ENCODE measurements at places on chromosomes 1 and 21.
A peak's percentile ranks its signal among the peaks of the same experiment; 100 is the strongest.

GRCh38 chr1:206135248-206135647 is 18.1 kb upstream of the AVPR1B start:
- no peak for DNase-seq

DNA sequence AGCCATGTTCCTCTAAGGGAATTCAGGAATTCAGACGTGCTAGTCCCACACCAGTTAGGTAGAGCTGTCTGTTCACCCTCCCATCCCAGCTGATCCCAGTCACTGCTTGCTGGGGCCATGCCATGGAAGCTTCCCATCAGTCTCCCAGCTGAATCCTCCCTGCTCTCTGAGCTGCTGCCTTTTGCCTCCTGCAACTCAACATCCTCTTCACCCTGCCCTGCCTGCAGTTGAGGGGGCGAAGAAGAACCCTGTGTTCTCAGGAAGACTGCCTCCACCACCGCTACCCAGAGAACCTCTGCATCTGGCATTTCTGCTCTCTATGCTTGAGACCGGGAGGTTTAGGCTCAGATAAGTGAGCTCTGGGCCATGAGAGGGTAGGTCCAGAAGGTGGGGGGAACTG is 16.2 kb downstream of the CDCA8 start:
- no peak for DNase-seq

DNA sequence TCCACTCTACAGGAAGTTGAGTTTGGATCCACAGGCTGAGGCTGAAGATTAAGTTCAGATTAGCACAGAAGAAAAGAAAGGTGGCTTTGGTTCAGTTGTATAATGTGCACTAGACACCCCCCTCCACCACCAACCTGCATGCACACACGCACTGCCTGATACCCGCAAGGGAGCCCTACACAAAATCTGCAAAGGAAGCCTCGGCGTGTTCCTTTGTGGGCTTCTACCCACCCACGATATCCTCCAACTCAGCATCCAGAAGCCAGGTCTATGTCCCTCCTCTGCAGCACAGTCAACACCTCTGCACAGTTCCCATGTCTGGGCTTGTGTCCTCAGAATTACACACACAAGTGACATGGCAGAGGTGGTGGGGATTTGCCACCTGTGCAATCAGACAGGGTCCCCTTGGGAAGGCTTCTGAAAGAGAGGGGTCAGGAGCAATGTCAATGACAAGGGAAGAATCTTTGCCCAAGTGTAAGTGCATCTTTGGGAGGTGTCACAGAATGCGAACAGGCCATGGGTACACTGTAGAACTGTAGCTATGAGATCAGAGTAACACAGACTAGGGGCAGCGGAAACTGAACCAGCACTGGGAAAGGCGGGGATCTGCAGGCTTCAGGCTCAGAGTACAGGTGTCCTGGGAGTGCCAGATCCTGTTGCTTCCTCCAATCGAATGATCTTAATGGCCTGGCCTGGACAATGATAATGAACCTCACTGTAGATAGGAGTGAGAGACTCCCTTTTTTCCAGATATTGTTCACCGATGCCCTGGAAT is 148.6 kb upstream of the ETV3 start:
- DNase-seq: no peak

DNA sequence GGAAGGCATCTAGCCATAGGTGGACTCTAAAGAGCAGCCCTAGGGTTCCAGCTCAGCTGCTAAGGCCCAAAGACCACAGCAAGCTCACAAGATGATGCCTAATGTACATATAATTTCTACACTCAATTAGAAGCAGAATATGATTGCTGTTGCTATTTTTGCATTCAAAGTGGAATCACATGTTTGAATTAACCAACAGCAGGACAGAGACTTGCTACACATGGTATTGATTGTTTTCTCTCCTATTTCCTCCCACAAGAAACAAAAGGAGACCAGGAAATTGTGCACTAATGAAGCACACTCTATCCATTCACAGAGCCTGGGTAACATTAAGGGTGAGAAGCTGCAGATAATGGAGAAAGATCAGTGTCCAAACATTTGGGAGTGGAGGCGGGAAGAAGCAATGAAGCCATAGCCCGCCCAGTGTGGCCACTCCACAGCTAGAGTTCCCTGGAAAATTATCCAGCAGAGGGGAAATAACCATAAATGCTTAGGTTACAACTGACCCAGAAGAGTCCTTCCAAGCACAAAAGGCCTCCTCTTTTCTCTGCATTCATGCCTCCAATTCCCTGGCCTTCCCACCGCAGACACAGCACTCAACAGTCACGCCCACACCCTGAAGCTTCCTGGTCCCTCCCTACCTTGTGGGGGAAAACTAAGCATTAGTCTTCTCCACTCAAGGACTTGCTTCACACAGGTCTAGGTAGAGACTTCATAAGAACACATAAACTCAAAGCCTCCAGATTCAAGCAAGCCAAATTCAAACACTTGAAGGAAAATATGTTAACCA is 7.5 kb downstream of the CNN3 start:
- DNase-seq: no peak

GRCh38 chr1:179351281-179351680 is 14.5 kb upstream of the AXDND1 start:
- no peak for DNase-seq

- DNase-seq: no peak
Observed at GRCh38 chr1:47919113-47919833, 77.9 kb downstream of the TRABD2B start.

DNA sequence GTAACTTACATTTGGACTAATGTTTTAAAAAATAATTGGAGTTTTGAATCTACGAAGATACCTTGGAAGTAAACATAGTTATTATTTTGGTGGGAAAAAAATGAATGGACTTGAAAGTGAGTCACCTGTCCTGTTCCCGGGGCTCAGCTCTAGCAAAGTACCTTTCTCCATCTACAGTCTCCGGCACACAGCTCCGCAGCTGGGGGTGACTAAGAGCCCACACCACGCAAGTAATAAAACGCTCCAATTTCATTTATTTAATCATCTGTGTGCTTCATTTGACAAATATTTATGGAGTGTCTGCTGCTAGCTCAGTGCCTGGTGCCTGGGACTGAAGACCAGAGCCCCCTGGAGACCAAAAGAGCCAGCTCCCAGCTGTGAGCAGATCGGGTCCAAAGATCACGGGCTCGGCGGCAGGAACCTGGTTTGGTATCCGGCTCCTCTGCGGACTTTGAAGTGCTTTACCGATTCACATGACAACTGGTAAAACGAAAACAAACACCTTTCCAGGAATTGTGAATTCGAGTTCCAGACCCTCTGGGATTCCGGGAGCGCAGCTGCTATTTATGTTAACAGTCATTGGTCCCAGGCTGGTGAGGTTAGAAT is 1.7 kb upstream of the RIPK4 start:
- DNase-seq: no peak

GRCh38 chr1:75836528-75837100 is 39.9 kb downstream of the MSH4 start:
- no peak for DNase-seq

- no peak for DNase-seq
Observed at GRCh38 chr1:111832521-111833155, 76.9 kb downstream of the DDX20 start.

GRCh38 chr1:229031061-229031460 is 239.8 kb upstream of the RAB4A start:
- no peak for DNase-seq

GRCh38 chr21:46188226-46189212 is 4.3 kb upstream of the SPATC1L start:
- DNase-seq: peak; percentile 25

DNA sequence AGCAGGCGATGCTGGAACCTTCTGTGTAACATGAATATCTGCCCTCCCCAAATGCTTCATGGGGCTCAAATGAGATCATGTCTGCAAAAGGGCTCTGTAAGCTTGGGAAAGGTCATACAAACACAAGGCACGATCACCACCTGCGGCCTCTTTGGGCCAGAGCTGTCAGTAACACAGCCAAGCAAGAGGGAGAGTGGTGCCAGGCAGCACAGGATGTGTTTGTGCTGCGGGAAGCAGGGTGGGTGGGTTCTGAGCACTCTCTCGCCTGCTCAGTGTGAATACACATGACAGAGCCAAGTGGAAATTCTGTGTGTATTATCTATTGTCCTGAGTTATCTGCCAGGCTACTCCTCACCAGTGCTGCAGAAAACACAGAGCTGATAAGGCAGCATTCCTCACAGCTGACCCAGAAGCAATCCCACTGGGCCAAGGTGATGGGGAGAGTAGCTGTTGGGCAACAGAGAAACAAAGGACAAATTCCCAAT is 101.2 kb downstream of the LAMC2 start:
- DNase-seq: no peak

- DNase-seq: no peak
Observed at GRCh38 chr1:54356680-54357147, 49.5 kb downstream of the SSBP3 start.

DNA sequence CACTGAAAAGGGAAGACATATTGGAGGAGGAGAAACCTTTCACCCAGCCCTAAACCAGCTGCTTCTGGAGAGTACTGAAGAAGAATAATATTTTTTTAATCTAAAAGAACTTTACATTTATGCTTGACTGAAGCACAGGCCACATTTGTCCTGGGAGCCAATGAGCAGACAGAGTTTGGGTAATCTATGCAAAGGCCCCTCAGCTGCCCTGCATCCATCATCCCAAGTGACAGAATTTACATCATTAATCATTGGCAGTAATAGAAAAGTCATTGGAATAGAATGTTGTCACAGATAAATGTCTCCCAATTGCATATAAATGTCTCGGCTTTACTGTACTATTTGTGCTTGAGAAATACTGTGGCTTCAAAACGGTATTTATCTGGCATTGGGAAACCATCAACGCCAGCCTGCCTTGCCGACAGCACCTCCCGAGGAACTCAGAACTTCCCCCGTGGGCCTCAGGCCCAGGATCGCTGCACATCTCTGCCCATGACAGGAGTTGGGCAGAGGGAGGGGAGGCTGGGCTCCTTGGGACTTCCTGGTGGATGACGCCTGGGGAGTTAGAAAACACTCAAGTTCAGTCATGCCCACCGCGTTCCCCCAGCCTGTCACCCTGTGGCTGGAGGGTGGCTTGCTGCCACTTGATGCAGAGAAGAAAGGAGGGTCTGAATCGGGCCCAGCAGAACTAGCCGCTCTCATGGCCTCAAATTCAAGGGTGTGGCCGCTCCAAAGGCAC is 133.1 kb downstream of the CAMTA1 start:
- DNase-seq: no peak

GRCh38 chr1:94069919-94070285 is 51.0 kb downstream of the ABCA4 start:
- DNase-seq: no peak

DNA sequence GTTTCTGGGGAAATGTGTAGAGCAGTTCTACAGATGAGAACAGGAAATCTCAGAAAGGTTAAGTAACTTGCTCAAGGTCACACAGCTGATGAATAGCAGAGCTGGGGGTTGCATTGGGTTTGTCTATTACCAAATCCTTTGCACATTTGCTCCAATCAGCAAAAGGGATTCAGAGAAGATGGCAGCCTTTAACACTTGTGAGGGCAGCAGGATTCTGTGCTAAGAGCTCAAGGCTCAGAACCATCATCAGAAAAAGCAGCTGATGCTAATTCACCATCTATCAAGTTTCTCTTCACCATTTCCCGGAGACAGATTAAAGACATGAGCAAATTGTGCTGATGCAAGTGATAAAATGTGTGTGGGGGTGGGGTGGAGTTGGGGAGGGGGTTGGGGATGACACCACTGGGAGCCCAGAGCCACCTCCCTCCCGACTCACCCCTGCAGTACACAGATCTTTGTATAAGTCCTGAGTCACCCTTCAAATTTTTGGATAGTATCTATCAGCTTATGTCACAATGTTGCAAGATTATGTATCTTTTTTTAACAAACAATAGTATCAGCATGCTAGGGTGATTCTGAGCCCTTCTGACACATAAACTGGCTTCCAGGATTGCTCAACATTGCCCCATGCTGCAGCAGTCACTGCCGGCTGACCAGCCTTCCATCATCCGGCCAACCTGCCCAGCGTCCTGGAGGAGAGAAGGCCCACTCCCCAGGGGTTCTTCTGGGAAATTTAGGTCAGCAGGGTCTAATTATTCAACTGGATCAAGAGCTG is 2.8 kb upstream of the SPSB1 start:
- DNase-seq: no peak

DNA sequence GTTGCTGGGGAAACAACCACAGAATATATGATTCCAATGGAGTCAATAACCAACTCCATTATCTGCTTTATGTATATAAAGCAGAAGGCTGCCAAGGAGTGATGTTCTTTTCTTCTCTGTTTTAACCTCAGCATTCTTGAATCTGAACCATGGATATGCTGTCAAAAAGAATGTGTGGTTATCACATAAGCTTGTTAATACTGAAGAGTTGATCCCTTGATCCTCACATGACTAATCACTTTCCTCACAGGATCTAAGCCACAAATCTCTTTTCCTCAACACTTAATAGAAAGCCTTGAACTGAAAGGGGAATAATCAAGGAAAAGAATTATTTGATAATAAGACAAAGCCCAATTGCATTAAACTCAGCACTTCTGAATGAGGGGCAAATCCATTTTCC is 271.3 kb upstream of the KIAA0040 start:
- DNase-seq: no peak

GRCh38 chr1:32783851-32784250 is 33.3 kb downstream of the YARS1 start:
- DNase-seq: no peak

GRCh38 chr1:59445040-59445439 is 148.1 kb downstream of the FGGY start:
- no peak for DNase-seq

DNA sequence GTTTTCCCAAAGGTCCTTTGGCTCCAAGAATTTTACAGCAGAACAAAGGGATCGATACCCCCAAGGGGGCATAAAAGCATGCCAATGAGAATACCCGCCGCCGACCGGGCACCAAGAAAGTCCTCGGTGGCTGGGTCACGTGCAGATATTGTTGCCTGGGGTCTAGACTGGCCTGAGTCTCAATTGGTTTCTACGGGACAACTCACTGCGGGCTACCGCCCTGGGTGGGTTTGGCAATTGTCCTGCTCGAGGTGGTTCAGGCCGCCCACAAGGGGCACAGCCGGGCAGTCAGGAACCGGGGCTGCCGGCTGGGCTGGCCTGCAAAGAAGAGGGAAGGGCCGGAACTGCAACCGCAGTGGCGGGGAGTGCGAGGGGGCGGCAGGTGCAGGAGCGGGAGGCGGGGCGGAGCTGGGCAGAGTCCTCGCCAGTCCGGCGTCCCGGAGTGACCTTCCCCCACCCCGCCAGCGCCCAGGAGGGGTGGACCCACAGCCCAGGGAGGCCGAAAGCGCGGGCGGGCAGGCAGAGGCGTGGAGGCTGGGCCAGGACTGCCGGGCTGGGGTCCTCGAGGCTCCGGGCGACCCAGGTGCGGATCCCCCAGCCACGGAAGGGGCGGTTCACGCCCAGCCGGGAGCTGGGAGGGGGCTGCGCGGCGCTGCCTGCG is 926 bp upstream of the ATP1B1 start:
- peak; percentile 76 for DNase-seq

DNA sequence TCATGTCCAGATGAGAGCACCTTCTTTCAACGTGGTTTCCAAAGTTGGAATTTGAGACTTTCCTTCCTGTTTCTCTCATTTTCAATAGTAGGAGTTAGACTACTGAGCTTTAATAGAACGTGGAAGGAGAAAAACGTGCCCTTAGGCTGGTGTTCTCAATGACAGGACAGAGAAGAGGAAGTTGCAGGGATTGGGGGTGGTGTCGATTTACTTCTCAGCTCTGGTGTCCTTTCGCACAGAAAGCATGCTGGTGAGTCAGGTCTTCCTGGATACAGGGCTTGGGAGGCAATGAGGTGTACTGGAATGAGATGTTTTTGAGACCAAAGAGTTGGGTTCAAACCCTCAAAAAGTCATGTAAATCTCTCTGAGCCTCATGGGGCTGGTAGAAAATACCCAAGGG is 67.1 kb downstream of the HIVEP3 start:
- no peak for DNase-seq

Data from hypothalamus (tissue), 51 donors.